ENCODE measurements at places on chromosomes 4 and X. TPM values are rescaled to one million over a fixed set of nuclear protein-coding genes. Genes with fewer than 3 reads are reported as not detected.

Gene AR
- 5.0 TPM for total RNA-seq

DNA sequence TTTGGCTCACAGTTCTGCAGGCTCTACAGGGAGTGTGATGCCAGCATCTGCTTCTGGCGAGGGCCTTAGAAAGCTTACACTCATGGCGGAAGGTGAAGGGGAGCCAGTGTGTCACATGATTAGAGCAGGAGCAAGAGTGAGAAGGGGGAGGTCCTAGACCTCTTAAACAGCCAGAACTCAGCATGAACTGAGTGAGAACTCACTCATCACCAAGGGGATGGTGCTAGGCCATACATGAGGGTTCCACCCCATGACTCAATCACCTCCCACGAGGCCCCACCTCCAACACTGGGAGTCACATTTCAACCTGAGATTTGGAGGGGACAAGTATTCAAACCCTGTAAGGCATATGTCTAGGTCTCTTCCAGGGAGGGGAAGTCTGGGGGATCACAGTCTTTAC lies 33.4 kb downstream of the SPRY1 start:
- no peaks in the 10 kb centered on the region for H3K4me1 ChIP-seq
- no peaks in the 10 kb centered on the region for H3K36me3 ChIP-seq
- H3K4me3 ChIP-seq, result no peak overlapping the region
- H3K27ac ChIP-seq, result no peak overlapping the region
- no peak for DNase-seq
- no peaks in the 10 kb centered on the region for H3K27me3 ChIP-seq

- no peak overlapping the region for H3K27ac ChIP-seq
- peaks cover 49% of the 10 kb centered on the region for H3K36me3 ChIP-seq
- peaks cover 4% of the 10 kb centered on the region for H3K4me1 ChIP-seq
- no peak for DNase-seq
- no peak overlapping the region for H3K4me3 ChIP-seq
Measured at GRCh38 chr4:2652415-2653160, 103.5 kb downstream of the TNIP2 start.

Gene SLC49A3
- 6.4 TPM for total RNA-seq

Gene TXK
- 0.72 TPM for total RNA-seq

- H3K27ac ChIP-seq, result no peak overlapping the region
- no peaks in the 10 kb centered on the region for H3K27me3 ChIP-seq
- no peaks in the 10 kb centered on the region for H3K4me1 ChIP-seq
- H3K4me3 ChIP-seq, result no peak overlapping the region
- no peak for DNase-seq
Measured at GRCh38 chrX:81263059-81263458, 61.2 kb downstream of the SH3BGRL start.

DNA sequence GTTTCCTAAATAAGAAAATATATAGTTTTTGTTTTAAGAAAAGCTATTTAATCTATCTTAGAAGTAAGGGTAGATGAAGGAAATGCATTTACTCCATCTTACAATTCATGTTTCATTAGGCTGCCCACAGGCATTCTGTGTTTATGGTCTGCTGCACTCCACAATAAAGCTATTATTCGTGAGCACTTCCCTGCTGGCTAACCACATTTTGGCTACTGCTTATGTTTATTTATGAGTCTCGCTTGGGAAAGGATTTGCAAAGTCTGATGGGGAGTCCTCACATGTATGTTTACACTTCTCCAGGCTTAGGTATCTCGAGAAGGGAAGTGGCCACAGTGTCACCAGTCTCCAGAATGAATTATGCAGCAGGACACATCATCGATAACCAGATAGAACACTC lies 260.8 kb upstream of the VCX start:
- DNase-seq, result no peak
- H3K4me3 ChIP-seq, result no peak overlapping the region
- no peaks in the 10 kb centered on the region for H3K4me1 ChIP-seq

DNA sequence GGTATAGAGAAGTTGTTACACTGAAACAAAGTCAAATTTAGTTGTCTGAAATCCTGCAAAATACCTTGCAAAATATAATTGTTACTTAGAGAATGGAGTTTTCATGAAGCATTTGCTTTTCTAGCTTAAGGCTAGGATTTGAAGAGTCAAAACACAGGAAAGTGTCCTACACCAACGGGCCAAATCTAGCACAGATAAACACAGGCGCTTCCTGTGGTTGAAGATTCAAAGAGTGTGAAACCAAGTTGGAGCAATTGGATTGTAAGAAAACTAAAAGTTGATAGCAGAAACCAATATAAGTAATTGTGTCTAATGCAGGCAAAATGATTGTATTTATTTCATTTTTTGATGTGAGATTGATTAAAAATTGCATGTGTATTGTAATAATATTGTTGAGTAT lies 2002.5 kb upstream of the TENM3 start:
- no peaks in the 10 kb centered on the region for H3K27me3 ChIP-seq
- no peaks in the 10 kb centered on the region for H3K4me1 ChIP-seq
- no peak overlapping the region for H3K4me3 ChIP-seq
- no peak for DNase-seq
- no peak overlapping the region for H3K27ac ChIP-seq
- no peaks in the 10 kb centered on the region for H3K36me3 ChIP-seq

DNA sequence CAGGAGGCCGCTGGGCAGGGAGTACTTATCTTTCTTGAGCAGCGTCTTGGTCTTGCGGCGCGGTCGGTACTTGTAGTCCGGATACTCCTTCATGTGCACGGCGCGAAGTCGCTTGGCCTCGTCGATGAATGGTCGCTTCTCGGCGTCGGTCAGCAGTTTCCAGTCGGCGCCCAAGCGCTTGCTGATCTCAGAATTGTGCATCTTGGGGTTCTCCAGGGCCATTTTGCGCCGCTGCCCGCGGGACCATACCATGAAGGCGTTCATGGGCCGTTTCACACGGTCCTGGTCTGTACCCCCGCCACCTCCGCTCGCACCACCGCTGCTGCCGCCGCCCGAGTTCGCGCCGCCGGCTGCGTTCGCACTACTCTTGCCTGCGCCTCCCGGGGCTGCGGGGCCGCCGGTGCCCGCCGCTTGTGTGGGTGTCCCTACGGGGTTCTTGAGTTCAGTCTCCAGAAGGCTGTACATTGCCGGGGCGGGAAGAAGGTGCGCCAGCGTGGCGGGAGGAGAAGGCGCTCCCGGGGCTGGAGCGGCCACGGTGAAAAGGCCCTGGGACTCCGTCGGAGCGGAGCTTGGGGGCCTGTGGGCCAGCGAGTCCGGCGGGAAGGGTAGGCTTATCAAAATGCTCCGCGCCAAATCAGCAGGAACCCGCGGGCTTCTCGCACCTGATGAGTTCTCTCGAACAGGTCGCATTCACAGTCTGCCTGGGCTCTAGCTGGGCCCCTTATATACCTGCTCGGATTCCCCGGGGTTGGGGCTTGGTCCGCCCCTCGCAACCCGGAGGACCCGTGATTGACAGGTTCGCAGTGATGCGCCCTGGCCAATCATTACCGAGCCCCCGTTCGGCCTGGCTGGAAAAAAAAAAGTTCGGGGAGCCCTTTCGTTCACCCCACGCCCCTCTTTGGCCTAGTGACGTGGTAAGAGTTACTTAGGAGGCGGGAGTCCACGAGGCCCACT lies at the start of gene SOX3:
Gene SOX3, minus strand, starts transcription at position 699 of the 954 bp plus-strand sequence. Its CDS starts 9 bp downstream, at position 690.
- peaks cover 87% of the 10 kb centered on the region for H3K27me3 ChIP-seq
- DNase-seq, result no peak
- peaks cover 43% of the 10 kb centered on the region for H3K4me1 ChIP-seq
- peak within 1 kb of the TSS; percentile 47 for H3K27ac ChIP-seq
- H3K4me3 ChIP-seq, result peak within 1 kb of the TSS; percentile 39
- H3K36me3 ChIP-seq, result no peaks in the 10 kb centered on the region

Gene CXCL10
- 0.28 TPM for total RNA-seq

DNA sequence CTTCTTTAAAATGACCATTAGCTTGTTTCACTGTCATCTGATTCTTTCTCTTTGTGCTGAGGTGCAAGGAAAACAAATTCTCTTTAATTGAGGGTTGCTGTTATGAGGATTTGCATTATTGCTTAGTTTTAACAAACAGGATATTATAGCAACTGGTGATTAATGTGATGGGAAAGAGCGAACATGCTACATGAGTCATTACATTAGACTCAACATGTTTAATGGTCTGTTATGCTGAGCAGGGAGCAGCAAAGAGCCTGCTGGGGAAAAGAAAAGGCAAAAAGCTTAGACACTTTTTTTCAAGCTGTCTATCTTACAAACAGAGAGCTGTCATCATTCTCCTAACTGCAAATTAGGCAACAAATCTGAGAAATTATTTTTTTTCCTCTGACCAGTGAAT lies 230.5 kb upstream of the LCORL start:
- H3K36me3 ChIP-seq, result no peaks in the 10 kb centered on the region
- DNase-seq, result no peak
- no peaks in the 10 kb centered on the region for H3K27me3 ChIP-seq
- no peak overlapping the region for H3K4me3 ChIP-seq

Measured in spinal cord (tissue), 10 donors.